ENCODE measurements at places on chromosomes 11 and 22.

GRCh38 chr22:48395201-48395600, 1432.5 kb downstream of the BRD1 start:
- DNase-seq = no peak

GRCh38 chr11:15641271-15642045, 526.7 kb downstream of the INSC start:
- DNase-seq = no peak

GRCh38 chr11:27244900-27245299, 118.1 kb downstream of the CCDC34 start:
- no peak for DNase-seq

DNA sequence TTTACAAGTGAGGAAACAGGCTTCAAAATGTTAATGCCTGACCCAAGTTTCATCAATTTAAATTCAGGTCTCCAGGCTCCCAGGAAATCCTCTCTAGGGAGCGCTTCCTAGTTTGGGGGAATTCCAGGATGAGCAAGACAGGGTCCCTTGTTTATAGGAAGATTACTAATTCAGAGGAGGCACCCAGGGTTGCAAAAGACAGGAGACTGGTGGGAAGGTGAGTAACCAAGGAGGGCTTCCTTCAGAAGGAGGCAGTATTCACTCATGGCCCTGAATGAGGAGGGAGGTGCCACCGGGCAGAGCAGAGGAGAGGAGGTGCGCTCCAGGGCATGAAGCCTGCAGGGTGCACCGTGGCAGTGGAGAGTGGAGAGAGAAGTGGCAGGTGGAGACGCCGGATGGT, 1.6 kb downstream of the TMEM132A start:
- no peak for DNase-seq

DNA sequence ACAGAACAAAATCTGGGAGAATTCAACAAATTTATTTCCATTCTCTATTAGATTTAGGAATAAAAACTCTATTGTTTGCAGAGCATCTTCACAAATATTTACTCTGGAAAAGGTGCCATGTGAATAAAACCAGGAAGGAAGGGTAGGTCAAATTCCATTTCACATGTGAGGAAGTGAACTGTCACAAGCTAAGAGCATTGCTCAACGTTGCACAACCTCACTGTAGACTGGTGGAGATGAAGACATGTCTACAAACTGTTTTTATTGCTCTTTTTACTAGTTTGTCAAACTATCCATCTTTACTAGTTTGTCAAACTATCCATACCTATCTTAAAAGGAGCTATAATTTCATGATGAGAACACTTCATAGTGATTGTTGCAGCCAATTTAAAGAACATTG, 236.4 kb downstream of the CNTN5 start:
- no peak for DNase-seq

DNA sequence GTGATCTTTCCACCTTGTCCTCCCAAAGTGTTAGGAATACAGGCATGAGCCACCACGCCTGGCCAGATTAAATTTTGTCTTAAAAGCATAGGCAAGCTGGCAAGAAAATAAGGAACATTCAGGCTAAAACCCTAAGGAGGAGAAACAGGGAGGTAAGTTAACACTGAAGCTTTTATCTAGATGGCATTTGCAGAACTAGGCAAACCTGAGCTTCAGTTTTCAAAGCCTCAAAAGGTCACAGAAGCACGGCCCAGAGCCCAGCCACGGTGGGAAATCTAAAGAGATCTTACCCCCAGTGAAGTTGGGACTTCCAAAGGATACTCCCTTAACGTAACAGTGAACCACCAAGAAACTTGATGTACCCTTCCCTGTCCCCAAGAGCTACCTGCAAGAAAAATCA, 28.4 kb downstream of the PC start:
- no peak for DNase-seq

DNA sequence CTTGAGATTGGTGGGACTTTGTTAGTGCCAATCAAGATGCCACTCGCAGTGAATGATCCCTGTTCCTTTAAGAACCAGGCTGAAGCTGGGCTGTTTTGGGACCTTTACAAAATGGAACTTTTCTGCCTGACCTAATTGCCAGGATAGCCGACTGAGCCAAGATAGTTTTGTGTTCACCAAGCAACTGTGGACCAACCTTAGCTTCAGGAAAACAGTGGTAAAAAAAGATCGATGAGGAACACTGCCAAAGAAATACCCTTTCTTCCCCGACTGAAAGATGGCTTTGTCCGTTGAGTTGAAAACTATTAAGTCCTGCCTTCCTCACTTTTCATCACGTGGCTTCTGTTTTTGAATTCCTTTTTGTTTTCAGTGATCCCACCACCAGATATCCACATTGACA, 157.9 kb upstream of the SORL1-AS1 start:
- DNase-seq = no peak

DNA sequence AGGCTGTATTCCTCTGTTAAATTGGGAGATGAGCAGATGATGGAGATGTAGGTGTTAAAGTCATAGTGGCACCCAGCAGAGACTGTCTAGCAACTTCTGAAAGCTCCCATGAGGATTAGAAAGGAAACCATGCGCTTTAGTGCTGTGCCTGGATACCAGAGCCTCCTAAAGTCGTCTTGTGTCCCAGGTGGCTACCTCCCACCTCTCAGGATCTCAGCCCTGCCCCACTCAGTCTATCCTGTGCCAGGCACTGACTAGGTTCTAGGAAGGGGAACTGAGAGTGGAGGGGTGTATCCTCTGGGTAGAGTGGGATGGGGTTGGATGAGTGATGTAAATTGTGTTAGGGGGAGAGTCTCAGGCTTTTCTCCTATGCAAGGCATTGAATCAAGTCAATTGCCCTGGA, 60.2 kb downstream of the KIAA1671 start:
- DNase-seq = no peak

DNA sequence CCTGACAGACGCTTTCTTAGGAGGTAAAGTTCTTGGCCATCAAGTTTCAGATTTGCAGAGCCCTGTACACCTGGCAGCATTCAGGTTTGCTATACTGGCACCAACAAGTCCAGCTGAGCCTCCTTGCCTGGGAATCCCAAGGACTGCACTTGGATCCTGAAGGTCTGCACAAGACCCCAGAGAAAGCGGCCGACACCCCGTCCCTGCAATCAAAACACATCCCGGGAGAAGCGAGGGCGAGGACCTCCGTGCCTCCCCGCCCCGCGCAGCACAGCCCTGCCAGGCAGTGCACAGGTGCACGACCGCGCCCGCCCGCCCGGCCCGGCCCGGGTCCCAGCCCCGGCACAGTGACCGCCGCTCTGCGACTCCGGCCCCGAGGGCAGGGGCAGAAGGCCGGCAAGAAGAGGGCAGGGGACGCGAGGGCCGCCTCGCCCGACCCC, 559 bp downstream of the MRTFA start:
- DNase-seq = no peak

All from HuH-7 (cell line).